CD4-positive, alpha-beta T cell treated with Interleukin-6 for 4 hours (primary cell): ENCODE measurements at places on chromosomes 12 and 14.

- DNase-seq: peak; percentile 40
These were observed 31.2 kb downstream of the BCL11B start for GRCh38 chr14:99240627-99241324.

GRCh38 chr12:3473844-3474243, 17.2 kb upstream of the PRMT8 start:
- DNase-seq: no peak

GRCh38 chr14:98290596-98290995, 981.4 kb downstream of the BCL11B start:
- no peak for DNase-seq

DNA sequence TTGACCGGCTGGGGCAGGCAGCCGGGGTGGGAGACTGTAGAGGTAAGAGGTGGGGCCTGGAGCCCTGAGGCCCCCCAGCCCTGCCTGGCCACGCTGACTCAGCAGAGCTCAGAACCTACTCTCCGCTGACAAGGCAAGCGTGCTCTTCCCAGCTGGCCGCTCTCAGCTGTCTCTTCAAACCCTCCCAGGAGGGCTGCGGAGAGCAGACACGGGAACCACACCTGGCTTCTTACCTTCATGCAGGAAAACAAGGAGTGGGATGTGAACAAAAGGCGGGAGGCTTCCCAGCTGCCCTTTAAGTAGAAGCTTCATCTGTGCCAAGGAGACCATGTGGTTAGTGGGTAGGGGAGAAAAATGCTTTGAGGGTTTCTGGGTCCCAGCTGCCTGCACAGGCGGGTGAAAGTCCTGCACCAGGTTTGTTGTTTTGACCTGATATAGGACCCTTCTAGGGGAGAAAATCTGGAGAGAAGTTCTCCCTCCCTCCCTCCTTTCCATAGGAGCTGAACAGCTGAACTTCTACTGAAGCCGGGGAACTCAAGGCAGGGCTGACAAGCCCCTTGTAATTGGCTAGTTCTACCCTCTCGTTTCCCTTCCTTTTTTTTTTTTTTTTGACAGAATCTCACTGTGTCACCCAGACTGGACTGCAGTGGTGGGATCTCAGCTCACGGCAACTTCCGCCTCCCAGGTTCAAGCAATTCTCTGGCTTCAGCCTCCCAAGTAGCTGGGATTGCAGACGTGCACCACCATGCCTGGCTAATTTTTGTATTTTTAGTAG, 12.8 kb upstream of the TESC start:
- DNase-seq: no peak

DNA sequence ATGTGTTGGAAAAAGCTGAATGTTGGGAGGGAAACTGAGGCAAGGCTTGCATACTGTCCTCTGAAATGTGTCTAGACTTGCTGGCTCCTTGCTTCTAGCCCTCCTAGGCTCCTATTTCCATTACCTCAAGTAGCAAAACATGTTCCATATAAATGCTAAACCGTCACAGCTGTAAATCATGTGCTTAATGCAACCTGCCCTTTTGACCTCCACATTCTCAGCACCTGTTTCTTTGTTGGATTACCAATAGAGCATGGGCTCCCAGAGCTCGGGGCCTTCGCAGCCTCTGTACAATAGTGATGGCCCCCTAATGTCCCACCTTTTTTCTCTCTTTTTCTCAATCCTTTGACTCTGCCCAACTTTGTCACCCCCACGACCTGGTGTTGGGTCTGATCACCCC, 23.3 kb downstream of the RERGL start:
- no peak for DNase-seq
